Non-pigmented ciliary epithelial cell (primary cell): ENCODE measurements at places on chromosomes 2 and 18.
A peak's percentile ranks its signal among the peaks of the same experiment; 100 is the strongest.

- no peak for DNase-seq
Observed at GRCh38 chr2:122764014-122764413, 1008.6 kb downstream of the TSN start.

- DNase-seq = no peak
Observed at GRCh38 chr2:118847762-118848172, 319 bp upstream of the EN1 start.

- DNase-seq = peak; percentile 11
Observed at GRCh38 chr18:38368886-38369285, 803.3 kb upstream of the CELF4 start.

DNA sequence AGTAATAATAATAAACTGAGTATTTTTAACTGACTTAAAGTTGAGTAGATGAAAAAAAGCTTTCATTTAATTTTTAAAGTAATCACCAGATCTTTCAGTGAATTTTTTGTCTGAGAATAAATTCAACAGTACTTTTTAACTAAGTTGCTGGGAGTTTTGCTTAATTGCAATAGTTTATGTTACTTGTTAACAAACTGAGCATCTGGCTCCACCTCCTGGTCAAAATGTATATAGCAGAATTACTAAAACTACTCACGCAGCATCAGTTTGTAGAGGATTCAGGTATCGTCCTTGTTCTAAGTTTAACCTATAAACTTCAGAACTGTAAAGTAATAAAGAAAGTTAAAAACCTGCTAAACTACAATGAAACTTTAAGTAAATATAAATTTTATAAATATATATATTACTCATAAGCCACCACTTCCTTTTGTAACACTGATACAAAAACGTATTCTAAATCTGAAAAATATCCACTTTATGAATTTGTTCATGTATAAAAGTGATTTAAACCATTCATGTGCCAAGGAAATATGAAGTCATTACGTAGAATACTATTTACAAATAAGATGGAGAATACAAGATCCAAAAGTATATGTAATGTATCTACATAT is 21.3 kb downstream of the NOL10 start:
- no peak for DNase-seq

- no peak for DNase-seq
Observed at GRCh38 chr2:197993363-197993762, 189.0 kb downstream of the PLCL1 start.

GRCh38 chr18:9696701-9697100 is 11.4 kb upstream of the RAB31 start:
- DNase-seq = no peak

DNA sequence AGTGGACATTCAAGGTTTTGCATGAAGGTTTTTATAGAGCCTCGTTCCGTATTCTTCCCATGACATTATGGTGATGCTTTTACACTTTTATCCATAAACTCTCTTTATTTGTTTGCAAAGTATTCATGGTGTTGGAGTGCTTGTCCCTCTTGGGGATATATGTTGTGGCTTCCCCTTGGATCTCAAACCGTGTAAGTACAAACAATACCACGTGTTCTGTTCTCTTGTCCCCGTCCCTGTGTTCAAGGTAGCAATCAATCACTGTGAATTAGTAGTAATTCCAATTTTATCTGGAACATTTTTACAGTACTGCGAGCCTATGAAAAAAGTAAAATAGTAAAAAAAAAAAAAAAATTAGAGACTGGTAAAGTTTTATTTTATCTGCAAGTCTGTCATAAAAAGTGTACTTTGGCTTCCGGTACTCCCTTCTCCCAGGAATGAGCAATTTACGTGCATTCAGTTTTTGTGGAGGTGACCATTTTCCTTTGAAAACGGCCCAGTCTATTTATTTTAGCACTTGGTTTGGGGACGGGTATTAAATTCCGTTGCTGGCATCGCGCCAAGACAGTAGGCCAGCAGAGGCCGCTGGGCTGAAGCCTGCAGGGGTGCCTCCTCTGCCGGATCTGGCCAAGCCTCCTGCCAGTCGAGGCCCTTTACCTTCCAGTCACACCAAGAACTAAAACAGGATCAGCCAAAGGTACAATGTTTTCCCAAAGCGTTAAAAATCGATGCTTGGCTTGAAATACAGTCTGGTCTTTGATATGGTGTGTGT is 175.7 kb downstream of the SOCS6 start:
- no peak for DNase-seq

DNA sequence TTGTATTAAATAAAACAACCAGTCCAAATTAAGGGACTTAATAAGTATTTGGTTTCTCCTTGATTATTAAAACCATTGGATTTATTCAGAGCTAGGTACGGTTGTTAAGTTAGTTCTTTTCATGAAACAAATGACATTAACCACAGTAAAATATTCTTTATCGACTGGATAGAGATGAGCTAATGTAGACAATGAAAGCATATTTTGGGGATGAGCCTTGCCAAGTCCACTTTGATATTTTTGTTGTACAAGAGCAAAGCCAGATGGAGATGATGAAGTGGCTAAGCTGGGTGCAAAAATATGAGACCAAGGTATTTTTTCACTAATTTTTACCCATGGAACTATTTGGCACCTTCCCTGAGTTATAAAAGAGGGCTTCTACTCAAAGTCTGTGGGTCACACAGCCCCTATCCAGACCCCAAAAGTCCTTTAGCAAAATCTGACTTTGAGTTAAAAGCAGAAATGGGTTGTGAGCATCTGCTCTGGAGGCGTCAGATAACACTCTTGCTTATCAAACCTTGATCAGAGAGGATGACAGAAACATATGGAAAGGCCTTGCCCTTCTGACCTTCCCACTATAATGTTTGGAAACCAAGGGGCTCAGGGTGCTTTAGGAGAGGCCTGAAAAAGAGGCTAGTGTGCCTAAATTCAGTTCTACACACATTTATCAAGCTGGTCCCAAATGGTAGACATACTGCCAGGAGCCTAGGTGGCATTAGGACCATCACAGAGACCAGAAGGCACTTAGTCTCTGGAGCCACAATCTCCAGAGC is 456.8 kb downstream of the MTX2 start:
- DNase-seq = no peak

- no peak for DNase-seq
Observed at GRCh38 chr18:41818381-41819355, 136.4 kb upstream of the PIK3C3 start.

- DNase-seq = no peak
Observed at GRCh38 chr2:140851258-140851981, 1279.4 kb downstream of the LRP1B start.

DNA sequence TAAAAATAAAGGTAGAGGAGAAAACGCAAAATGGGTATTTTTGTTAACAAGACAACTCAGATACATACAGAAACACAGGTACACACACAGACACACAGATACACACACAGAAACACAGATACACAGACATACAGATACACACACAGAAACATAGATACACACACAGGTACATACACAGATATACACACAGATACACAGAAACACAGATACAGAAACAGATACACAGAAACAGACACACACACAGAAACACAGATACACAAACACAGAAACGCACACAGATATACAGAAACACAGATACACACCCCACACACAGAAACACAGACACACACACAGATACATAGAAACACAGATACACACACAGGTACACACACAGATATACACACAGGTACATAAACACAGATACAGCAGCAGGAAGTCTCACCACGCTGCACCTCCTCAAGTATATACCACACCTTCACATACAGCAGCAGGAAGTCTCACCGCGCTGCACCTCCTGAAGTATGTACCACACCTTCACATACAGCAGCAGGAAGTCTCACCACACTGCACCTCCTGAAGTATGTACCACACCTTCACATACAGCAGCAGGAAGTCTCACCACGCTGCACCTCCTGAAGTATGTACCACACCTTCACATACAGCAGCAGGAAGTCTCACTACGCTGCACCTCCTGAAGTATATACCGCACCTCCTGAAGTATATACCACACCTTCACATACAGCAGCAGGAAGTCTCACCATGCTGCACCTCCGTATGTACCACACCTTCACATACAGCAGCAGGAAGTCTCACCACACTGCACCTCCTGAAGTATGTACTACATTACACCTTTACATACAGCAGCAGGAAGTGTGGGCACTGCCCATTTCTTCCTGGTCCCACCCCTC is 250.5 kb downstream of the HDAC4 start:
- no peak for DNase-seq

GRCh38 chr2:188909036-188909435 is 65.1 kb upstream of the COL3A1 start:
- no peak for DNase-seq

- no peak for DNase-seq
Observed at GRCh38 chr18:43876748-43877147, 599.5 kb upstream of the SYT4 start.

GRCh38 chr2:99772591-99773331 is 282.9 kb upstream of the REV1 start:
- DNase-seq = no peak

DNA sequence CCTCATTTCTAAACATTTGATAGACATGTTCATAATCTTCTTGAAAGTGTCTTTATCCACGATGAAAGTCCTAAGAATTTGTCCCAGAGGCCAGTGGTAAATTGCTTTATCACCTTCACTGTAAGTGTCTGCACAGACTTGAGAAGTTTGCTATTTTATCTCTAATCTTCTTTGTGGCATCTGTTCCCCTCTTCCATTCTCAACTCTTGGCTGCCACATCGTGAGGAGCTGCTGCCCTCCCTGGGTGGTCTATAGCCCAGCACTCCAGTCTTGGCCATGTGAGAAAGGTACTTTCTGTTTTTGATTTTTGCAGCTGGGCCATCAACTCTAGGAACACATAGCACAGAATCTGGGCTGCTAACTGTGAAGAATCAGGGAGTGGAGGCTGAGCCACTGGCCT is 45.5 kb downstream of the SLC14A2 start:
- no peak for DNase-seq

DNA sequence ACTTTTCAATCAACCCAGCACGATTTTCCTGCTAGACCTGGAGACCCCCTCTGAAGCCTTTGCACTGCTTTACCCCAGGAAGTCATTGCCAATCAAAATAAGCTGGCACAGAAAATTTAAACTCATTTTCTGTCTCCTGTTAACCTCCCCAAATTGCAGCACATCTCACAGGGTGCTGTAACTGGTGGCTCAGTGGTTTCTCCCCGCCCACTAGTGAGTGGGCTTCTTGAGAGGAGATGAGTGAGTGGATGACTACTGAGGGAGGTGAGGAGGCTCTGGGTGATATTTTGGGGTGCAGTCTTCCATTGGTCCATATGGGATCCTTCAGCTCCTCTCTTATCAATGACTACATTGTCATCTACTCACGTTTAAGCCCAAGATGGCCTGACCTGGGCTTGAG is 239.8 kb upstream of the HS6ST1 start:
- no peak for DNase-seq

DNA sequence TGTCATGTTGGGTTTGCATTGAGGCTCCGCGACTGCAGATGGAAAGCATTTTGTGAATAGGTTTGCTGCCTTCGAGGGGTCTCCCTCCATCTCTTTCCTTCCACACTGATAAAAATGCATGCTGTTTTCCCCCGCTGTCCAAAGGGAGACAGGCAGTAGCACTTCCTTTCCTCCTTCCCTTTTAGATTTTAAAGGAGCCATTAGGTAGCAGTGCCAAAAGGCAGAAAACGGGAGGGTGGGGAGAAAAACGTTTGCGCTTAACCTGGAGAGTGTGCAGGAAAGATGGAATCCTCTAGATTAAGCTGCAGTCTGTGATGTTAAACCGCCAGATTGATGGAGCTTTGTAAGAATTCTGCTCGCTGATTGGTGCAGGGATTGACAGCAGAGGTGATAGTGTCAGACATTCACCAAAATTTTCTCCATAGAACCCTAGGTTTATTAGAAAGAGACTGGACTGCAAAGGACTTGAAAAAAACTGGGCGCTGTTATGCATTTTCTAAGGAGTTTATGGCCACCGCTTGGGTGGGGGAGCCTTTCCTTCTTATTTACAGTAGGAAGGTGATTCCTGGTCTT is 688 bp downstream of the MAPRE2 start:
- no peak for DNase-seq

DNA sequence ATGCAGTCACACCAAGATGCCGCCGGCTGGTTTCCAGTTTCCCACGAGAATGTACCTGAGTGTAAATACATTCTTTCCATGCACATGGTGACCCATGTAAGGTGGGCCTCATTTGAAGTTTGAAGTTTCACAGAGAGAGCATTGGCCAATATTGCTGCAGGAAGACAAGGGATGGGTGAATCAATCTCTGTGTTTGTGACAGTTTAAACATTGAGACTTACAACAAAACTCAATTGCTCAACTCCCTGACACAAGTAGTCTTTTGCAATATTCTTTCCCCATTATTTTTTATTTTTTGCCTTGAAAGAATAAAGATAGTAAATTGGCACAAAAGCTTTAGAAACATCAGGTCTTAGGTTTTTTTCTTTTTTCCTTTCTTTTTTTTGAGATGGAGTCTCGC is 5.1 kb downstream of the SERPINB2 start:
- DNase-seq = no peak

- no peak for DNase-seq
Observed at GRCh38 chr18:69518989-69519388, 118.3 kb downstream of the DOK6 start.

- no peak for DNase-seq
Observed at GRCh38 chr2:85810371-85811179, 56.8 kb downstream of the ATOH8 start.

GRCh38 chr18:13624563-13625237 is 101.7 kb downstream of the FAM210A start:
- DNase-seq = no peak

DNA sequence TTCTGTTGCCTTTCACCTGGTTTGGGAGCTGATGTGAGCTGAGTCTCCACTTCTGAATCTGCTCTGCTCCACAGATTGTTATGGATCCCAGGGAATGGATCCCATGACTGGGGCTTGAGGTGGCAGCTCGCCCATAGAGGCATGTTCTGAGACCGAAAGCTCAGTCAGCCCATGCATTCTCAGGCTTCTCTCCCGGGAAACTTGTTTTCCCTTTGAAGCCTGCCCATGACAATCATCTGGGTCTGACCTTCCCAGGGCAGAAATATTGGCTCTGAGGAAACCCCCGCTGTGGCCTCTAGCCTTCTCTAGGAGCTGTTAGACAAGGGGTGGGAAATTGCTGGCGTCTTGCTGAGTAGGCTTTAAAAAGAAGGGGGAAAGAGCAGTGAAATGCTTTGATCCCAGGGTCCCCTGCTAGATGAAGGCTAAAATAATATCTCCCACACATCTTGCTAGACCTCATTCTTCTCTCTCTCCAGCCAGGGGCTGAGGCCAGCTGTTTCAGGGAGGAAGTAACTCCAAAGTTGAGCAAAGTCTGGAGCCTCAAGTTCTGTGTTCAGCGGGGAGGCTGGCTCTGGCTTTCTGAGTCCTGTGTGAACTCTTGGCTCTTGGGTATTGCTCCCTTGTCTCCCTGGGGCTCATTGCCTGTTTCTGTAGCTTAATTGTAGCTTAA is 2.0 kb downstream of the VAMP8 start:
- no peak for DNase-seq

- DNase-seq = peak; percentile 91
Observed at GRCh38 chr2:85933753-85934594, 45.2 kb upstream of the ST3GAL5 start.

DNA sequence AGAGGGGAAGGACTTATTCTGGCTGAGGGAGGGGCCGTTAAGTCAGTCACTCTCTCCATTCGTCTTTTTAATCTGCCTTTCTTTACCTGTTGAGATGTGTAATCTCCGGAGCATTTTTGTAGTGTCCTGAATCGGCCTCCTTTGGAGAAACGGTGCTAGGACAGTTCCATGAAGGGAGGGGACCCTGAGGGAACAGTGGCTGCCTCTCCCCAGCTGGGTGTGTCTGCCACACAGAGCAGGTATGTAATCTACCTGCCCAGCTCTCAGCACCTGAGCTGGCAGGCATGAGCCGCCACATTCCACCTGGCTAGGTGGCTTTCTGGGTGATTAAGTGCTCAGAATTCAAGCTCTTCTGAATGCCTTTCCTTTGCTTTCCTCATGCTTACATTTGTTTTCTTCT is 131.2 kb downstream of the WDSUB1 start:
- DNase-seq = no peak
